ENCODE measurements at places on chromosomes 3 and 15. TPM values are rescaled to one million over a fixed set of nuclear protein-coding genes. Genes with fewer than 3 reads are reported as not detected.

SCN5A gene
- total RNA-seq, result 0.37 TPM

DNAJB11 gene
- 55.0 TPM for total RNA-seq

OIP5 gene
- 0.74 TPM for total RNA-seq

WDR6 gene
- total RNA-seq, result 81.0 TPM

GOLGA8J gene
- not detected for total RNA-seq

FHIT gene
- total RNA-seq, result 1.1 TPM

BTD gene
- 31.0 TPM for total RNA-seq

KNL1 gene
- total RNA-seq, result 1.3 TPM

GOLGA8S gene
- total RNA-seq, result under 0.01 TPM

WNT5A gene
- 4.4 TPM for total RNA-seq

ADAMTS9 gene
- total RNA-seq, result 5.2 TPM

C3orf20 gene
- 0.09 TPM for total RNA-seq

SCN11A gene
- total RNA-seq, result under 0.01 TPM

ITIH3 gene
- 0.09 TPM for total RNA-seq

OR5K1 gene
- not detected for total RNA-seq

LRRC34 gene
- 1.4 TPM for total RNA-seq

P2RY13 gene
- not detected for total RNA-seq

PARP15 gene
- 0.14 TPM for total RNA-seq

SPESP1 gene
- 3.2 TPM for total RNA-seq

SPINK8 gene
- total RNA-seq, result not detected

KIF15 gene
- 1.8 TPM for total RNA-seq

UBE2Q2 gene
- total RNA-seq, result 46.6 TPM

OSBPL10 gene
- total RNA-seq, result 13.5 TPM

CEP152 gene
- 8.0 TPM for total RNA-seq

FEZF2 gene
- not detected for total RNA-seq

GRAMD2A gene
- 0.55 TPM for total RNA-seq

APOD gene
- total RNA-seq, result 0.43 TPM

SI gene
- total RNA-seq, result not detected

FGF7 gene
- 976 TPM for total RNA-seq

MESP2 gene
- total RNA-seq, result 0.57 TPM

ACTC1 gene
- total RNA-seq, result not detected

GATM gene
- 0.55 TPM for total RNA-seq

STX19 gene
- not detected for total RNA-seq

FXR1 gene
- 216 TPM for total RNA-seq

ATP13A5 gene
- total RNA-seq, result not detected

HPS3 gene
- total RNA-seq, result 26.9 TPM

CPN2 gene
- total RNA-seq, result not detected

LSM3 gene
- total RNA-seq, result 7.1 TPM

TNFAIP8L3 gene
- total RNA-seq, result 14.2 TPM

GPR27 gene
- not detected for total RNA-seq

FBXW12 gene
- total RNA-seq, result not detected
